ENCODE measurements at places on chromosomes 2 and 18.
A peak's percentile ranks its signal among the peaks of the same experiment; 100 is the strongest.

DNA sequence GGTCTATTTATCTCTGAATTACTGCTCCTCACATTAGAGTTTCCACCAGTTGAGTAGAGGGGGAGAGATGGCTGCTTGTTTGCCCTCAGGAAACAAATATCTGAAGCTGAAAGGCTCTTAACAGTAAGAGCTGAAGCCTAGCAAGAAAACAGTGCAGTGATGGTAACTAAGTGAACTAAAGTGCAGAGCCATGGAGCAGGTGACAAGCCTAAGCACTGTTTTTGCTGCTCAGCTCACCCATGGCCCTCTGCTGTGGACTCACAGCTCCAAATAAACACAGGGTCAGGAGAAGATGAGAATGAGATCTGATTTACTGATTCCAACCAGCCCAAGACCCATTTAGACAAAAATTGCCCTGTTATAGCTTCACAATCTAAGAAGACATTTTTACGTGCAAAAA lies 118.4 kb downstream of the ETAA1 start:
- DNase-seq: no peak

DNA sequence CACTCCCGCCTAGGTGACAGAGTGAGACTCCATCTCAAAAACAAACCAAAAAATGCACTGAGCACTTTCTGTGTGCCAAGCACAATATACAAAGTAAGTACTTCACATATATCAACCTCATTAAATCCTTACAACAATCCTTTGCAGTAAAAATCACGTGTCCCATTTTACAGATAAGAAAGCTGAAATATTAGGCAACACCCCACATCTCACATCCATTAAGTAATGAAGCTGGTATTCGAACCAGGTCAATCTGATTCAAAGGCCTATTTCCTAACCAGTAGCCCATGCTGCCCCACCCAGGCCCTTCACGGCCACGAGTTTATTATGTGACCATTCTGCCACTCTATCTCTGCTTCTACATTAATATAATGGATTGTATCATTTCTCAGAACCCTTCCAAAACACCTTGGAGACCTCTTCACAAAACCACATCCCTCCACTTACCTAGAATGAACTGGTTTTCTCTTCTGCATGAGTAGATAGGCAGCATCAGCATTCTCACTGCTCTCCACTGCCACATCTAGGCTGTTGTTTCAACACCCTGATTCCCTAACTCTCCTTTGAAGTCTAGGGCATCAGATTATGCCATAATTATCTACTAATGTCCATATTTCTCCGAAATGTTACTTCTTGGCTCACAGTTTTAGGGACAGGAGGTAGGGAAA lies 3.1 kb upstream of the EXOC6B start:
- no peak for DNase-seq

DNA sequence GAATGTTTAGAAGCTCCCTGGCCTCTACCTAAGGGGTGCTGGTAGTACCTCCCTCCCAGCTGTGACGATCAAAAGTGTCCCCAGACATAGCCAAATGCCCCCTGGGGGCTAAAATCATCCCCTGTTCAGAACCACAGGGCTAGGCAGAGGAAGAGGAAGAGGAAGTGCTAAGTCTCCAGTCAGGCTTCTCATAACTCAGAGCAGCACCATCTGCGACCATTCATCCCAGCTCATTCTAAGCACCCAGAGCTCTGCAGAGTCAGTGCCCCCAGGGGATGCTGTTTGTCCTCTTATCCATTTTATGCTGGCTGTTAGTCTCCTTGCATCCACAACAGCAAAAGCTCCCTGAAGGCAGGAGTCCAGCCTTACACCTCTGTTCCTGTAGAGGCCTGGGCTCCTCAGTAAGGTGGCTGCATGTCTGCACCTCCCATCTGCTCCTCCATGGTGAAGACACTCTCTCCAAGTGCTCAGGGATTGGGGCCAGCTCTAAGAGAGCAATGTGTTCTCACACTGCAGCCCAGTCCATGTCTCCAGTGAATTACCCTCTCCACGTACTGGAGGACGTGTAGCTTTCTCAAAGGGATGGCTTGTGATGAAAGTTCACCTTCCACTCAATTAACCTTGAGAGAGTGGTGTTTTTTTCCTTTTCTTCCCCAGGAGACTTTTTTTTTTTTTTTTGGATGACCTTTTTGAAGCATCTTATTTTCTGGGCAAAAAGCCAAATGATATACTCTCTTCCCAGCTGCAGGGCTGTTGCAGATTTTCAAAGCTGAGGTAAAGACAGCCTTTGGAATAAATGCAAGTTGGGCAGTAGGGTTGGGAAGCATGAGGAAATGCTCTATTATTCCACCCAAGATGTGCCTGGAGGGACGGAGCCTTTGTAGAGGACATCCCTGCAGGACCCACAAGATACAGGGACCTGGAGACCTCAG lies 158.9 kb upstream of the SLC14A2 start:
- no peak for DNase-seq

DNA sequence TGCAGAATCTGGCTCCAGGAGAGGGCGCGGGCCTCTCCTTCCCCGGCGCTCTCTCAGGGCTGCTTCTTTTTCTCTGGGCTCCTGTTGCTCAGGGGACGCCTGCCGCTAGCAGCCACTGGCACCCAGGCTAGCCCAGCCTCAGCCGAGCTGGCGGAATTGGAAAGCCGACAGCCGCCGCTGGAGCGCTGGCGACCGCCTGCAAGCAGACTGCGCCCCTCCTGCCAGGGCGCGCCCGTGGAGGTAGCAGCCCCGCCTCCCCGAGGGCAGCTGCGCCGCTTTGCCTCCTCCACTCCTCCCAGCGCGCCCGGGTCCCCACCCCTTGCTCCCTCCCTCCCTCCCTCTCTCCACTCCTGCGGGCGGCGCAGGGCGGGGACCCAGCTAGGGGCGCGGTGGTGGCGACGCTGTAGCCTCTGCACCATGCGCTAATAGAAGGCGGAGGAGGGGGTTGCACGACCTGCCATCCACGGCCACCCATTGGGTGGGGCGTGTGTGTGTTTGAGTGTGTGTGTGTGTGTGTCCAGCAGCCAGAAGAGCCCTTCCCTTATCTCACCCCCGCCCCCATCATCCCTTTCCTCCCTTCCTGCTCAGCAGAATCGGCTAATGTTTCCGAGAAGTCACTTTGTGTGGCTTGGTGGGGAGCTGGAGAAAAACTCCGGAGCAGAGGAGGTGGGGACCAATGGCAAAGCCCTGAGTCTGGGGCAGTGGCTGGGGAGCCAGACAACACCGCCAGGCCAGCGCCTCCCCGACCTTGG lies at the start of gene SCN9A:
Gene SCN9A (minus strand): TSS at position 209 of the 752 bp plus-strand sequence. CDS start 64,188 bp downstream, outside the sequence.
- no peak for DNase-seq

DNA sequence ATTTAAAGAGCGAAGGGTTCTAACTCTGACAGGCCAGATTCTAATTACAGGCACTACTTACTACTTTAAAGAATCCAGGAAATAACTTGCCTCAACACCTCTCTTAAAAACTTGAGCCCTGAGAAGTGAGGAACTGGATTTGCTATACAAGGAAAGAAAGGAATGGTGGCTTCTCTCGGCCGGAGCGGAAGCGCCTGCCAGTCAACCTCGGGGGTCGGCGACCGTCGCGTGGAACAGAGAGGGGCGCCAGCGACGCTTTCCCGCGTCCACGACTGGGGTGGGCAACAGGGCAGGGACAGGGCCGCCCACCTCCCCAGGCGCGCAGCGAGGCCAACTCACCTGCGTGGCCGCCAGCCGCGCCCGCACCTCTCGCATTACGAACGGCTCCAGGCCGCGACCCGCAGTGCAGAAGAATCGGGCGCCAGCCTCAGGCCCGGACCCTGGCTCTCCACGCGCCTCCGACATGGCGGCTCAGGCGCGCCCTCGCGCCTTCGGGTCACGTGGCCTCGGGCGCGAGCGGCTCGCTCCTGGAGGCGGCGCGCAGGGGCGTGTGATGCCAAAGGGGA lies at the start of gene THUMPD2:
Gene THUMPD2 (minus strand): TSS at position 484 of the 566 bp plus-strand sequence. CDS start 19 bp downstream, at position 465.
- DNase-seq: peak; percentile 26

DNA sequence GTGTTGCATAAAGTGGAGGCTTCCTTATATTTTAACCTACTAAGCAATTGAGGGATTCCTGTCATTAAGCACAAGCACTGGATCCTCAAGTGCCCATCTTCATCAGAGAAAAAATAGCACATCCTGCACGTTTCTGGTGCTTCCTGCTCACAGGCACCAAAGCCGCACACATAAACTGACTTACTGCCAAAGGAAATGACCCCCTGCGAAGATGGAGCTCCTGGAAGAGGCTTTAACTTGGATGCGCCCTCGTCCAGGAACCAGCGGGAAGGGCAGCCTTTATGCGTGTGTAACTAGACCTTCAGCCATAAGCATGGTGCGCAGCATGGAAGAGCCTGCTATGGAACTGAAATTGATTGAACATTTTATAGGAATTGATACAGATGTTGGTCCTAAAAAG lies 188.7 kb downstream of the FTCDNL1 start:
- no peak for DNase-seq

- no peak for DNase-seq
These were observed 57.0 kb upstream of the CD226 start for GRCh38 chr18:70004696-70005095.

GRCh38 chr2:163698857-163699256 lies 37.0 kb downstream of the FIGN start:
- no peak for DNase-seq

- no peak for DNase-seq
These were observed 6.5 kb downstream of the SH3BP4 start for GRCh38 chr2:234958311-234958710.

GRCh38 chr2:119407430-119408220 lies 24.0 kb upstream of the TMEM37 start:
- no peak for DNase-seq

GRCh38 chr2:47344890-47345589 lies 57.9 kb upstream of the MSH2 start:
- no peak for DNase-seq

GRCh38 chr2:46988733-46989481 lies 73.3 kb upstream of the MCFD2 start:
- no peak for DNase-seq

- no peak for DNase-seq
These were observed 9.6 kb downstream of the EMX1 start for GRCh38 chr2:72926811-72927465.

- no peak for DNase-seq
These were observed 28.2 kb downstream of the LPIN1 start for GRCh38 chr2:11774600-11774999.

DNA sequence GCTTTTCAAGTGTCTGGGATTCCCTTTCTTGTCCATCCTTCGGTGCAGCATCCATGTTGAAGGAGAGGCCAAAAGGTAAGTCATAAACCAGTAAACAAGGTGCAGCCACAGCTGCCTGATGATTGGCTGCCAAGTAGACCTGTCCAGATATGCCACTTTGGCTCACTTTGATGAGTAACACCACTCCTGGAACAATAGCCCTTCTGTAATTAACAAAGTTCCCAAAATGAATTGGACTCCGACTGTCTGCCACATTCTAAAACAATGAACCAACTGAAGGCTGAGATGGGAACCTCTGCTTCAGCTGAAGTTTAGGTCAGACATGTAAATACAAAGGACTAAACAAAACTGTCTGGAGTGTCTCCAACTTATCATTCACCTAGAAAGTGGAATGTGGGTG lies 82.2 kb upstream of the LGALSL start:
- DNase-seq: no peak

DNA sequence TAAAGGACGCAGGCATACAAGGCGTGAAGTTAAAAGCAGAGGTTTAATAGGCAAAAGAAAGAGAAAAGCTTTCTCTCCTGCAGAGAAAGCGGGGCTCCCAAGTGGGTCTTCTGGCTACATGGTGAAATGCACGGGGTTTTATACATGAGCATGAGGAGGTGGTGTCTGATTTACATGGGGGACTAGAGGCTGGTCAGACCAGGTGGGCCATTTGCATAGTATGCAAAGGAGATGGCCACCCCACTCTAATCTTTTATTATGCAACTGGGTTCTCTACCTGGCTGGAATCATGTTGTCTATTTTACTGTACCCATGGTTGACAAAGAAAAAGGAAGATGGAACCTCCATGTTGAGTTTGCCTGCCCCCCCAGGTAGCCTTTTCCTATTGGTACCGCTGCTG lies 356.2 kb downstream of the KCNJ3 start:
- no peak for DNase-seq

- no peak for DNase-seq
These were observed 71.0 kb upstream of the DAPL1 start for GRCh38 chr2:158723921-158724802.

DNA sequence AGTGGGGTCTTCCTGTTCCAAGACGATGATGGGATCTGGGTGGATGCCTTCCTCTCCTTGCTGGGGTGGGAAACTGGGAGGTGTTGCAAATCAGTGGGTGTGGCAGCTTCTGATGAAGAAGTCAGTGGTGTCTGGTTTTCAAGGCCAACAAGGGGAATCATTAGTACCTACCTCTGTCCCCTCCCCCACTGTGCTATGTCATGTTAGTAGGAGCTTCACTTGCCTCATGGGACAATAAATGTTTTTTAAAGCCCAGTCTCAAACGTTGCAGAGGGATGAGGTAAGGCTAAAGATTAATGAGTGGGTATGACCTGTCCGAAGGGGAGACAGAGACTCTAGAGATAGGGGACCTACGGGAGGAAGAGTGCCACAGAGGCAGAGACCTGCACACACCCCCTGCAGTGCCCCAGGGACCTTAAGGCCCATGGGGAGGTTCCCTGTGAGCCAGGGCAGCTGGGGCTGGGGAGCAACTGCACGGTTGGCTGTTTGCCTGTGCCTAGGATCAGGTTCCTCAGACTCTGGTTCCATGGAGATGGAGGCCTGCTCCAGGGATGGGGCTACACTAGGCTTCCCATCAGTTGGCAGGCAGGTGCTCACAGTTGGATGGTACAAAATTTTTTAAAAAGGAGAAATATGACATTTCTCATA lies 37.8 kb upstream of the SLC1A4 start:
- no peak for DNase-seq

GRCh38 chr2:123890148-123890547 lies 134.9 kb upstream of the CNTNAP5 start:
- no peak for DNase-seq

DNA sequence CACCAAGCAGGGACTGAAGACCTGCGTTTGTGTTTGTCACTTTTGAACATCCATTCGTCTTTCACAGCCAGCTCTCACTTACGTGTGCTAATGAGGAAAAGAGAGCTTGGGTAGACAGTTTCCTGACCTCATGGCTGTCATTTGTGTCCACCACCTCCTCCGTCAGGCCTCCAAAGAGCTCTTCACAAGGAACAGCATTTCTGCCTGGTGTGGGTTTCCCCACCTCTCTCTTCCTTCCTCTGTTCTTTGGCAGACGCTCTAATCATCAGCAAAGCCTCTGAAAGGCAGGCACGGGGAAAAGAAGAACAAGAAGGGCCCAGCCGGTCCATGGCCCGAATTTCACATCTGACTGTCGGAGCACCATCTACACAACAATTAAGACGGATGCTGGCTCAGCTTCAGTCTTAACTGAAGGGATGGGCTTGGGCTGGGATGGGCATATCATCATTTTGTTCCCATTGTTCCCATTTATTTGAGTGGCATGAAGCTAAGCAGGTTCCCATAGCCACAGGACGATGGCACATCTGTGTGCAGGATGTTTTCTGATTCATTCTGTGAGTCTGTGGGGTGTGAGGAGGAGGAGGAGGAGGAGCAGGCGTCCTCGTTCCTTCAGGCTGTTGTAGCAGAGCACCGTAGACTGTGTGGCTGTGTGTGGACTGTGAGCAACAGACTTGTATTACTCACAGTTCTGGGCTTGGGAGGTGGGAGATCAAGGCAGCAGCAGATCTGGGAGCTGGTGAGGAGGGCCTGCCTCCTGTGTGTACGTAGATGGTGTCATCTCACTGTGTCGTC lies 66.4 kb downstream of the TSHZ1 start:
- DNase-seq: no peak
